T-helper 1 cell (primary cell): ENCODE measurements at places on chromosomes 5 and 9.

- no peak for DNase-seq
Observed at GRCh38 chr5:75021800-75022199, 30.6 kb downstream of the GCNT4 start.

- no peak for DNase-seq
Observed at GRCh38 chr9:90485028-90485427, 157.6 kb downstream of the DIRAS2 start.

GRCh38 chr9:117224695-117225094, 190.2 kb downstream of the ASTN2 start:
- DNase-seq: no peak

DNA sequence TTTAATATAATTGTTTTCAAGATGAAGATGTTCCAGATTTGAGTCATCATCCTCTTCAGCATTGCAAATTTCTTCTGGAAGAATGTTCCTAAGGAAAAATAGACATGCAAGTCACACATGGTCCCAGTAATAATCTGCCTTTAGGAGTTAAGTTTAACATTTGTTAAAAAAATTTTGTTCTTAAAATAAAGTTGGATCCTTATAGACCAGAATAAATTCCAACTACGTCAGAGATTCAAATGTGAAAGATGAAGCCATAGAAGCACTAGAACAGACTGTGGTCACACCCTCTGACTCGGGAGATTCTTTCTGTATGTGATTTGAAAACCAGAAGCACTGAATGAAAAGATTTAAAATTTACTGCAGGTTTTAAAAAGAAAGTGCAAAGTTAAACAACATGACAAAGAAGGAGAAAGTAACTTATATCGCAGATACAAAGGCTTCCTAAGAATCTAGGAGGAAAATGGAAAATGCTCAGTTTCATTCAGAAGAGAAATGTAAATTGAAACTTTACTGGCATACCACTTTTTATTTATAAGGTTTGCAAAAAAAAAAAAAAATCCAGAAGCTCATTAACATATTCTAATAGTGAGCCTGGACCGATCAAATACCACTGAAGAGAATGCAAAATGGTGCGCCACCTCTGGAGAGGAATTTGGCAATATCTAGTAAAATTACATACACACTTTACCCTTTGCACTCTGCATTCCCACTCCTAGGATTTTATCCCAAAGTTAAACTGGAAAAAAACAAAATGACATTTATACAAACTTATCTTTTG, 14.3 kb upstream of the ASPN start:
- no peak for DNase-seq

- no peak for DNase-seq
Observed at GRCh38 chr9:19416143-19416542, 7.3 kb downstream of the ACER2 start.

- no peak for DNase-seq
Observed at GRCh38 chr9:79129865-79130480, 441.8 kb upstream of the TLE4 start.

- no peak for DNase-seq
Observed at GRCh38 chr9:136347472-136348256, 15.9 kb downstream of the DNLZ start.

GRCh38 chr9:126392662-126393371, 66.2 kb downstream of the MVB12B start:
- DNase-seq: no peak

- no peak for DNase-seq
Observed at GRCh38 chr5:173963867-173964441, 25.0 kb upstream of the C5orf47 start.

DNA sequence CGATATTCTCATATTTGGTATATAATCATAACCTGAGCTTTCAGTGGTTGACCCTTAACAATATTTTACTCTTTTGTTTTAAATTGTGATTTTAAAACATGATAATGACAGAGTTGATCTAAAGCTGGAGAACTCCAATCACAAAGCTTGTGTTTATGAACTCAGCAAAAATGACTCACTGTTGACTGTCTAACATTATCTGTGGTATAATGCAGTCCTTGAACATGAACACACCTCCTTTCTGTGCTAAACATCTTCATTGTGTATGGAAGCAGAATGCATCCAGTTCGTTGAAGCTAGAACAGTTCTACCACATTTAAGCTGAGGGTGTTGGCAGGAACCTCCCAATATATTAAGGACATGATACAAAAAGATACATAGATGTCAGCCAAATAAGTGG, 1030.2 kb upstream of the SEMA6A start:
- DNase-seq: no peak

- no peak for DNase-seq
Observed at GRCh38 chr9:91546574-91546973, 122.9 kb upstream of the NFIL3 start.

DNA sequence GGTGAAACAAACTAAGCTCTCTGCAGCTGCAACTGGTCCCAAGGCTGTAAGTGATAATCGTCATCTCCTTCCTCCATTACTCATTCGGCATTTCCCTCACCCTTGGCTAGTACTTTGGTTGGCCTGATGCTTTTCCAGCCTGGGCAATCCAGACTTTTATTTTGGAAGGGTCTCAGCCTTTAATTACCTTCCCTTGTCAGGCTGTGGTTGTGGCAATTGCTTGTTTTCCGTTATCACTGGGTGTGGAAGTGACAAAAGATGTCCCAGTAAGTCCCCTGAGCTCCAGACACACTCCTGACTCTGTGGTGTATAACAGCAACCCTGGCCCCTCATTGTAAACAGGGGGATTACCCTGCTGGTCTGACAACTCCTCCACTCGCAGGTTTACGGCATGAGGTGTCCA, 6.3 kb upstream of the FAF2 start:
- DNase-seq: no peak

GRCh38 chr9:38697776-38698300, 22.1 kb downstream of the FAM240B start:
- DNase-seq: no peak

GRCh38 chr9:119722384-119722783, 353.1 kb upstream of the BRINP1 start:
- no peak for DNase-seq

GRCh38 chr5:156094001-156094400, 233.0 kb upstream of the SGCD start:
- DNase-seq: no peak

GRCh38 chr5:3694819-3695218, 99.2 kb downstream of the IRX1 start:
- no peak for DNase-seq

DNA sequence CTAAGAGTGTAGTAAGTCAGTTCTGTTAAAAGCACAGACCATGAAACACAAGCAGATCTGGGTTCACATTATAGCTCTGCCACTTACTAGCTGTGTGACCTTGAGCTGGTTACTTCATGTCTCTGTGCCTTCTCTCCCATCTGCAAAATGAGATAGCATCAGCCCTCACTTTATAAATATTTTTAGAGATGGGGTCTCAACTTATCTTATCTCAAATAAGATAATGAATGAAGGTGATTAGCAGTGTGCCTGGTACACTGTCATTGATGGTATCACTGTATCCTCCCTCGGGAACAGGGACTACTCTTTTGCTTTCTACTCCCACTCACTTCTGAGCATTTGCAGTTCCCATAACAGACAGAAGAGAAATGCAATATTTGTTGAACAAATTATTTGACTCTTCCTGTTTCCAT, 52.4 kb downstream of the GALNT10 start:
- no peak for DNase-seq
